ENCODE measurements at places on chromosomes 7 and 10.

DNA sequence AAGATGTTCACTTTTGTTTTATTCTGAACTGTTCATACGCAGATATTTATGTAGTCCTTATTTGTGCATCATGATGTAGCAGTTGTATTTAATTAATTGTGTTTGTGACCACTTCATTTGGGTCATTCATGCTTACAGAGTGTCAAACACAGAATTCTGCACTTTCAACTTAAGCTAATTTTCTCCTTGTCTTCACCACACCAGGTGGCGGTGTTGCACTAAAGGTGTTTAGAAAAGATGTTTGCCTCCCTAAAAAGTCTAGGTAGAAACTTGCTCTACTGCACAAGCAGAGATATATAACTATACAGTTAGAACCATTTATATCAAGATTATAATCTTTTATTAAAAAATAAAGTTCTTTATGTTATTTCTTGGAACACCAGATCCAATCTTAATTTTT lies 1.3 kb upstream of the TAS2R38 start:
- no peak for DNase-seq

DNA sequence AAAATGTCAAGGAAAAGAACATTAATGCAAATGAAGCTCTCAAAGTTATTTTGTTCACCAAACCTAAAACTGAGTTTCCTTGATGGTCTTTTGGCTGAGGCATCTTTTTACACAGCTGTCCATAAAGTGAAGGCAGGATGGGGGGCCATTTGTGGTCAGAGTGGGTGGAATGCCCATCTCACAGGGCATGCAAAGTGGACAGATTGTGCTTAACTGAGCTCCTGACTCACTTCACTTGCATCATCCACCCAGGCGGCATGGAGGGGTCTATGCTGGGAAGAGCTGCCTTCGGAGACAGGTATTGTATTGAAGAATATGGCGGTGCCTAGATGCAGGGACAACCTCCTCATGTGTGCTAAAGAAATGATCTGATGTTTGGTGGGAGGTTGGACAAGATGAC lies 905.3 kb downstream of the KCNMA1 start:
- DNase-seq = no peak

DNA sequence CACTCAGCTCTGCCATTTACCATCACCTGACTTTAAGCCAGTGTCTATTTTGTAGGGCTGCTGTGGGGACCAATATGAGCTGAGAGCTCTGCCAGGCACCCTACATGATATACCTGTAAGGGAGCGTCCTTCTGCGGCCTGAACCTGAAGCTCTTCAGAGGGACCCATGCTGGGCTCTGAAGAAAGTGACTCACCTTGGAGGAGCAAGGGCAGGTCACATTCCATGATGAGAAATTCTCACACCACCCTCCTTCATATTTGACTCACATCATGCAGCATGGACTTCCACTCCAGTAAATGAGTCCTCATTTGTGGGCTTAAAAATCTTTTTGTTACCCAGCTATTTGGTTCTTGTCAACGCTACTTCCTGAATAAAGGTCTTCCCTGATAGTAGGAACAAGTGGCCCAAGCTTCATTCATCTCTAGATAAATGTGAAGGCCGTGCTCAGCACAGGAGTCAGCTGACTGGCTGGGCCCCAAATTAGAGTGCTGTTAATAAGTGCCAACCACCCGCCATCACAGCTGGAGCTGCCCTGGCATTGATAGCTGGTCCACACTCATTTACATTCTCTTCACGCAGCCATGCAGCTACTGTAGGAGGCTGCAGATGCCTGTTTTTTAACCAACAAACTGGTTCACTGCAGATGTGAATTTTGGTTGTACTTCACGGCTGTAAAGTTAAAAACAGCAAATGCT lies 78.4 kb downstream of the RNF216 start:
- no peak for DNase-seq

DNA sequence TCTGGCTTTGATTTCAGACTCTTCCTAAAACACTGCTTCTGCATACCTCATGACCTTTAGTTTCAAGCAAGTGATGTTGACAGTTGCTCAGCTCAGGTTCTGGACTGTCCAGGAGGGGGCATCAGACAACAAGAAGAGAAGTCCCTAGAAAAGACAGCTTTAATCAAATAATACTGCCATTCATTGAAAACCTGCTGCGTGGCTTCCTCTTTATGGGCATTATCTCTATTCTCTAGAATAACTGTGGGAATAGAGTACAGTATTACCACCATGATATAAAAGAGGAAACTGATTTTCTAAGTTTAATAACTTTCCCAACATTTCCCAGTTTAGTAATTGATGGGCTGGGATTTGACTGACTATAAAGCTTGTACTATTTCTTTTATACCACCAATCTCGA lies 170.4 kb downstream of the SNX13 start:
- peak; percentile 60 for DNase-seq

- peak; percentile 77 for DNase-seq
Observed at GRCh38 chr10:52486840-52487611, 172.9 kb downstream of the DKK1 start.

- peak; percentile 68 for DNase-seq
Observed at GRCh38 chr7:29588900-29589696, 25.5 kb downstream of the PRR15 start.

DNA sequence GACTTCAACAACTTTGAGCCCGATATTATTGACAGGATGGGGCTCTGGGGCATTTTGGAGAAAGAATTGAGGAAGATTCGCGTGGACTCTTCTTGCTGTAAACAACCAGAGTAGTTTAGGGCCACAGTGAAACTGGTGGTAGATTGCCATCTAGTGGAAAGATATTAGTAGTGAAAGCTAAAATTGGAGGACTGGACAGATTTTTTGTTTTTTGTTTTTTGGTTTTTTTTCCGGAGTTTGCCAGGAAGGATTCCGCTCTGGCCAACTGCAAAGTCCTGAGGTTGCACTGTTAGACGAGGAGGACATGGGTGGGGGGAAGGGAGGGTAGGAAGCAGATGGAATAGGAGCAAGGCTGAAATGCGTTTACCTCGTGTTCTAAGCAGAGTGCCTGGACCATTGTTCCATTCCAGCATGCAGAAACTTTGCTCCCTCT lies 11.7 kb downstream of the NOBOX start:
- peak; percentile 72 for DNase-seq

DNA sequence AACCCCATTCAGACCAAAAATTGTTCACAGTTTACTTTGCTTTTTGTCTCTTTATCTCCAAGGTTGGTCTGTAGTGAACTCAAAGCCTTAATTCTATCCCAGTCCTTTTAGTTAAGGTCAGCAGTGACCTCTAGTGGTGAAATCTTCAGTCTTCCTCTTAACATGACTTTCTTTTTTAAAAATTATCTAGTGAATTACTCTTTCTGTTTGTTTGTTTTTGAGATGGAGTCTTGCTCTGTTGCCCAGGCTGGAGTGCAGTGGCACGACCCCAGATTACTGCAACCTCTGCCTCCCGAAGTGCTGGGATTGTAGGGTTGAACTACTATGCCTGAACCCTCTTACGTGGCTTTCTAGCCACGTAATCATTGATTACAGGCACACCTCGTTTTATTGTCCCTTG lies 25.0 kb downstream of the ZNF487 start:
- DNase-seq = peak; percentile 61

DNA sequence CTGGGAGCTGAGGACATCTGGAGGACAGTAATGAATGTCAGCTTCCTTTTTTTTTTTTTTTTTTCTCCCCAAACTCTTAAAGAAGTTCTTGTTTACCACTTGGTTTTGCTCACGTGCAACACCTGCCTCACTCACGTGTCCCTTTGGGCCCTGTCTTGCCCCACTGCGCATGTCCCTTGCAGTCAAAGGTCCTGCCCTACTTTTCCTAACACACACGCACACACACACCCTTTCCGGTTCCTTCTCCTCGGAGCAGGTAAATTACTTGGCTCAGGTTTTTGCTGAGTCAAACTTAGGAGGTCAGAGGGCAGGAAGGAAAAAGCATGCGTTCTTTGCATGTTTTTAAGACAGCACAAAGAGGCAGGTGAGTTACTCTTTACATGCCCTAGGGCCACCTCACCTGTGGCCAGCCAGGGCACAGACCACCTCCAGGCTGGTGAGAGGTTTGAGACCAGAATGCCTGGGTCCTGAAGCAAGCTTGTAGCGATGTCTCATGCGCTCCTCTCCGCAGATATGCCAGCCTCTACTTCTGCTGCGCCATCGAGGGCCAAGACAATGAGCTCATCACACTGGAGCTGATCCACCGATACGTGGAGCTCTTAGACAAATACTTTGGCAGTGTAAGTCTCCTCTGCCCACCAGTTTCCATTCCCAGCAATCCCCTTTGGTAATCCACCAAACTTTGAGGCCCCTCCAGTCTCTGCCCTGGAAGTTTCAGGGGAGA lies 2.8 kb downstream of the AP1S1 start:
- no peak for DNase-seq

GRCh38 chr7:146722986-146723385 lies 606.4 kb downstream of the CNTNAP2 start:
- DNase-seq = no peak

- peak; percentile 80 for DNase-seq
Observed at GRCh38 chr10:30534465-30535144, 94.9 kb downstream of the LYZL2 start.

DNA sequence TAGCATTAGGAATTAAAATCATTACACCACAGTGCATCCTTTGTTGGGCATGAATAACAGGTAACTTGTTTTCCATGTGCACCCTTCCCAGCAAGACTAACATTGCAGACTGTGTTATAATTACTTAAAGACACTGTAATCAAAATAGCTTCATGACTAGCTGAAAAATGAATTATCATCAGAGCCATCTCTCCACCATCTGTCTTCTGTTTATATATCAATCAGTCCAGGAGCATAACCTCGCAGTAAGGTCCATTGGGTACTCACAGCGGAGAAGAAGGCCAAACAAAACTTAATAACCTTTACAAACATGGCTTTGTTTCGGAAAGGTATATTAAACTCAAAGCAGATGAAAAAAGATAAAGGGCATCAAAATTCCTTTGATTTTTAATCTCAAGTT lies 90.6 kb downstream of the ODAD2 start:
- no peak for DNase-seq

DNA sequence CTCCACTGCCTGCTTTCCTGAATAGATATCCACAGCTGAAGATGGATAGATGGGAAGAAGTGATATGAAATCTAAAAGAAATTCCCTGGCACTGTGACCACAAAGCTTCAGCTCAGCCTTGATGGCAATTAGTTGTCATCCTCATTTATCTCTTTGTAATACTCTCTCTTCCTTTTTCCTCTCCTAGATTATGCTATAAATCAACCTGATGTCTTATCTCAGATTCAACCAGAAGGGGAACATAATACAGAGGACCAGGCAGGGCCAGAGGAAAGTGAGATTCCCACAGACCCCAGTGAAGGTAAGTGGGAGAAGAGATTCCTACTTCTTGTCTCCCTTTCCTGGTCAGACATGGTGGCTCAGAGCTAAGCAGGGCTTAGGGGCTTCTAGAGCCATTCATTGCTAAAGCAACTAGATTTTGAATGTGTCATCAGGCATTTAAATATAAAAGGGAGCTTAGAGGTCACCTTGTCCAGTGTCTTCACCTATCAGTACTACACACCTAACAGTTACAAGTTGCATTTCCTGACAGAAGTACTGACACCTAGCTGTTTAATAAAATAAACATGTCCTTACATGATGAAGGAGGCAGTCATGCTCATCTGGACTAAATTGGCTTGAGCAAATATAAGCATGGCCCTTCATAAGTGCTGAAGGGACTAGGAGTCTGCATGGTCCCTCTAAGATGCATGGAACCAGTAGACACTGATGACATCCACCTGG lies 19.5 kb downstream of the ZNF398 start:
- no peak for DNase-seq

- peak; percentile 73 for DNase-seq
Observed at GRCh38 chr7:80263333-80263732, 128.7 kb downstream of the GNAI1 start.

GRCh38 chr7:22783421-22783820 lies 39.2 kb downstream of the TOMM7 start:
- no peak for DNase-seq

- peak; percentile 80 for DNase-seq
Observed at GRCh38 chr7:30988351-30989005, 24.7 kb downstream of the GHRHR start.

GRCh38 chr7:21099432-21099831 lies 312.7 kb upstream of the SP8 start:
- no peak for DNase-seq

GRCh38 chr10:4013651-4014121 lies 228.7 kb upstream of the KLF6 start:
- DNase-seq = no peak

DNA sequence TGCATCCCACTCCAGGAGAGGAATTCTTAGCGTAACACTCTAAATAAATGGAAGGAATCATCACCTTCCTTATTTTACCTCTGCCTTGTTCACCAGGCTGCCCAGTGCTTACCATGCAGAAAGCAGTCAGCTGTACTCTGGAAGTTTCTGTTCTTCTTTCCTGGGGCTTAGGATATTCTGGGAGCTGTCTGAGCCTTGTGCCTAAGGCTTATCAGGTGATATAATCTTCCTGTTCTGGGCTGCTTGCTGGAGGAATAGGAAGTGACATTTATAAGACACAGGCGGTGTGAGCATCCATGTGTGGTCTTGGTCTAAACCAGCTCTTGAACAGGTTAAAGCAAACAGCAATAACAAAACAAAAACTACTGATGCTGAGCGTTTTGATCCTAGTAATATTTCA lies 13.5 kb downstream of the KCTD7 start:
- no peak for DNase-seq

- DNase-seq = no peak
Observed at GRCh38 chr7:114209968-114210367, 204.6 kb upstream of the FOXP2 start.

GRCh38 chr10:3931224-3931623 lies 146.2 kb upstream of the KLF6 start:
- DNase-seq = no peak

DNA sequence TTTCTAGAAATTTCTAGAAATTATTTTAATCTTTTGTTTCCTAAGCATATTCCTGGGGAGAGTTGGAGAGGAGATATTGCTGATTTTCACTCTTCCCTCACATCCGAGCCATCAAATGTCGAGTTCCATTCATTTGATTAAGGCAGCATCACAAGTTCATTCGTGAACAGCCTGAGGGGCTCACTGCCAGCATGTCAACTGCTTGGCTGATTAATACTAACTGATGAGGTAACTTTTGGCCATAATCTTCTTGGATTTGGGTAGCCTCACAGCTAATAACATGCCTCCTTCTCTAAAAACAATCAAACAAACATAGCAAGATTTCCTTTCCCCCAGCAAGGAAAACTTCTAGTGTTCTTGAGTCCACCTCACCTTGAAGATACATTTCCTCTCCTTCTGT lies 87.1 kb upstream of the AFAP1L2 start:
- DNase-seq = no peak

DNA sequence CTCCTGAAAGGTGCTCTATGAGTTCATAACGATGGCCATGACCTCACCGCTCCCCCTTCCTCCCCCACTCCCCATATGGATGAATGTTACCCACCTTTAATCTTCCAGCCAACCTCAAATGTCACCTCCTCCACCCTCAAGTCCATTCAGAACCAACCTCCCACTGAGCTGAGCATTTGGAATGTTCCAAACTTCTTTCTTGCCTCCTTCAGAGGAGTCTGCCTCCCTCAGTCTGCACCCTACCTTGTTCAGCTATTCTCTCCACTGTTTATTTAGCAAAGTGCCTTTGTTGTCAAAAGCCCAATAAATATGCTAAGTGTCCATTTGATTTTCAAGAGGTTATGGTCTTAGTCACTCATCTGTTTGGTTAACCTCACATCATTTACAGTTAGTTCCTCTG lies 22.9 kb upstream of the MTPAP start:
- no peak for DNase-seq

- no peak for DNase-seq
Observed at GRCh38 chr10:15112657-15113056, 15.5 kb downstream of the RPP38 start.

- DNase-seq = no peak
Observed at GRCh38 chr7:66542528-66543269, 86.0 kb upstream of the KCTD7 start.
